Right lung (tissue), 10 donors: ENCODE measurements at places on chromosomes 16 and 17. TPM values are rescaled to one million over a fixed set of nuclear protein-coding genes. Genes with fewer than 3 reads are reported as not detected.

Gene FNDC8
- polyA plus RNA-seq = 0.41 TPM

Gene BEAN1
- polyA plus RNA-seq = 10.6 TPM

DNA sequence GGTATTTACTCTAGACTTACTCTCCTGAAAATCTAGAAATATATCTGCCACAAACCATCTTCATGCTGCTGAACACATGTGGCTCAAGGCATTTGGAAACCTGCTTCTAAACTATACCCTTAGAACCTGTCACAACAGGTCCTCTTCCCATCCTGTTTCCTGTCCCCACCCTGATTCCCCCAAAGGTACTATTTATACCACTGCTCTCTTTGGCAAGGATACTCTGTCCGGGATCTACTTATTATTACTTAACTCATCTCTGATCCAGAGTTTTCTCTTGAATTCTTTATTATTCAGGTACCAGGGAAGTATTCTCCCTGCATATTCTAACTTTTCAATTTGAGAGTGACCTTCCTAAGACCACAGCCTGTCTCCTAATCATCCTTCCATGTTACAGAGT is 33.4 kb downstream of the TRAF4 start:
- DNase-seq = no peak

DNA sequence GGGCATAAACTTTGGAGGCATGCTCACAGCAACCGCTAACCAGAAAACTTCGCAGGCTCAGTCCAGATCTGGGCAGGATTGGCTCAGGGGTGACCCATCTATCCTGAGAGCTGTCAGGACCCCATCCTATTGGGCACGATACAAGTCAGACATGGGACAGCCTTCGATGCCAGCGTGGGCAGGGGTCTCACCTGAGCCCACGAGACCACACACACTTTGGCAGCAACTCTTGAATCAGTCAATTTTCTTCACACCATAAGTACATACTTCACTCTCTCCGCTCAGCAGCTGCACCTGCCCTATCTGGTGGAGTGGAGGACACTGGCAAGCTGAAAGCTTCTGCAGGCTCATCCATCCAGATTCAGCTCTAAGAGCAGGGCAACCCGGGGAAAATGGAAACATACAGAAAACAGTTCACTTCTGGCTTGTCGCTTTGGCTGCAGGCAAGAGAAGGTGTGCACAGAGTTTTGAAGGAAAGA is 48.3 kb downstream of the ZFHX3 start:
- no peak for DNase-seq

- no peak for DNase-seq
Measured at GRCh38 chr16:55567382-55567781, 898 bp downstream of the CAPNS2 start.

Gene KREMEN2
- polyA plus RNA-seq = 0.44 TPM

Gene TEKT1
- polyA plus RNA-seq = 2.7 TPM

DNA sequence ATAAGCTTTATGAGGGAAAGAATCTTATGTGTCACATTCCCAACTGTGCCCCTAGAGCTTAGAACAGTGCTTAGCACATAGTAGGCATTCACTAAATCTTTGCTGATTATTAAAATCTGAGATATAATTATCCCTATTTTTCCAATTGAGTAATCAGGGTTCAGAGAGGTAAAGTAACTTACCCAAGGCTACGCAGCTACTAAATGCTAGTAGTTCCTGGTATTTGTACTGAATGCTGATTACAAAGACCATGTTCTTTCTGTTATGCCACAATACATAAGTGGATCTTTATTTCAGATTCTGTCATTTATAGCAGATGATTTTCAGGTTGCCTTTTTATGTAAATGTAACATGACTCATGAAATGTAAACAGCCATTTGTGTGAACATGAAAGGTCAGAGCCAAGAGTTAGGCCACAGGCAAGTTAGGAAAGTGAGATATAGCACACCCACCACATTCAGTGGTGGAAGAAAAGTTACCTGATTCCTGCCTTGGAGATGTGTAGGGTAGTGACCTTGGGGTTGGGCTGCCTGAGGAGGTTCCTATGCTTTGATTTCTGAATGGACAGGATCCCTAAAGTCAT is 77.2 kb downstream of the FTO start:
- DNase-seq = no peak

DNA sequence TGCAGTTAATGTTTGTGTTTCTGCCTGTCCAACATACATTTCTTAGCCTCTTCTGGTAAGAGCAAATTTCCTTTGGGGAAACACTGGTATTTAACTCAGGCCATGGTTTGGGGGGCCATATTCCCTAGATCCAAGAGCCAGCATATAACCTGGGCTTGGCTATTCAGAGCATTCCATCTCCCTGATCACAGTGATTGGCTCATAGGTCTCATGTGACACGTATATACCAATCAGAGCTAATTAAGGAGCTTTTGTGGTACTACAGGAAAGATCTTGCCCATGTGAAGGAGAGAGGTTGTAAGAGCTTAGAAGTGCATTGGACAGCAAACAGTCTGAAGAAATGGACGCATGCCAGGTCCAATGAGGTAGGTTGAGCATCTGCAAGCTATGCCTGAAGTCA is 33.4 kb upstream of the GPR139 start:
- DNase-seq = no peak

Gene ASPHD1
- 0.63 TPM for polyA plus RNA-seq

Gene PRRT2
- 12.8 TPM for polyA plus RNA-seq

Gene ATP2A1
- polyA plus RNA-seq = 2.2 TPM

DNA sequence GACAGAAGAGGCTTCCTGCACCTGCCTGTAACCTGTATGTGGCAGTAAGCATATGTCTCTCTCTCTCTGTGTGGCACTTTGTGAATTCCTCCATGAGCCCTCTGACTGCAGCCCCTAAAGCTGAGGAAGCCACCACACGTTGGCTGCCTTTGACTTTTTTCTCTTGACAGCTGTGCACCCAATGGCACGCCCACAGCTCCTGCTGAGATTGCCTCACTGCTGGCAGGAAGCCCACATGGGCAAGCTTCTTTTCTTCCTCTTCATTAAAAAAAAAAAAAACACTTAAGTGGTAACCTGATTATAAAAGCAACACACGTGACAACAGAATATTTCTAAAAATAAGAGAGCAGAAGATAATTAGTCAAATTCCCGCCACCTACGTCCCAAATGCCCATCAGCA is 34.0 kb upstream of the PIRT start:
- no peak for DNase-seq

DNA sequence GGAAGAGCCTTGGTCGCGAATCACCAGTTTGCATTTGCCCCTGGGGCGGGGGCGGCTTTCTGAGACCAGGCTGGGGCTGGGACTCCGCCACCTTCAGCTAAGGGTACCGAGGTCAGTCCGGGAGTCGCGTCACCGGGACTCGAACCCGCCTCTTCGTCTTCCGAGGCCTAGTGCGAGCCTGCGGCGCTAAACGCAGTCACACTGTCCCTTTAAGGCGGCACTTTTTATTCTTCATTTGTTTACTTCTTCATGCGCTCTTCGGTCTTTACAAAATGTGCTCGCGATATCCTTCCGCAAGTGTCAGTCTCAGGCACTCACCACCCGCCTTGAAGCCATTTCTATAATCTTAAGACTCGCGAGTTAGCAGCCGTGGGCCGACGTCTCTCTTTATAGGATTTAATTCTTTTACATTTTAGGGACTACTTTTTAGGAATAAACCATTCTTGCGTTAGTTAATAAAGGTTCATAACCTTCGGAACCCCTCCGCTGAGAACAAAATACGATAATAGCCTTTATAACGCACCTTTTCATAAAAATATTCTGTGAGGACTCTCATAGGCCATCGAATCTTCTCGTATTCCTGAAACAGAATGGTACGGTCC is 593 bp upstream of the HEXIM1 start:
- peak; percentile 93 for DNase-seq

Gene JUP
- 103 TPM for polyA plus RNA-seq

DNA sequence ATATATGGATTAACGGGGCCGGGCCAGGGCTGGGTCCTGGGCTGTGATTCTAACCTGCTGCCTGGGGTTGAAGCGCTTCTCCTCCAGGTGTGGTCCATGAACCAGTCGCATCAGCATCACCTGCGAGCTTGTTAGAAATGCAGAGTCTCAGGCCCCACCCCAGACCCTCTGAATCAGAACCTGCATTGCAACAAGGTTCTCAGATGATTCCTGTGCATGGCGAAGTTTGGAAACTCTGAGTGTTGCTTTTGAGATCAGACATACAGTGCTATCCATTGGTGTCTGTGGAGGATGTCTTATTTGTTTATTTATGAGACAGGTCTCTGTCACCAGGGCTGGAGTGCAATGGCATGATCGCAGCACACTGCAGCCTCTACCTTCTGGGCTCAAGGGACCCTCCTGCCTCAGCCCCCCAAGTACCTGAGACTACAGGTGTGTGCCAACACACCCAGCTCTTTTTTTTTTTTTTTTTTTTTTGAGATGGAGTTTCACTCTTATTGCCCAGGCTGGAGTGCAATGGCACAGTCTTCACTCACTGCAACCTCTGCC is 99.8 kb downstream of the PITPNC1 start:
- DNase-seq = no peak

- DNase-seq = no peak
Measured at GRCh38 chr16:50572700-50573099, 24.5 kb downstream of the NKD1 start.

Gene PPP1R27
- 0.17 TPM for polyA plus RNA-seq

DNA sequence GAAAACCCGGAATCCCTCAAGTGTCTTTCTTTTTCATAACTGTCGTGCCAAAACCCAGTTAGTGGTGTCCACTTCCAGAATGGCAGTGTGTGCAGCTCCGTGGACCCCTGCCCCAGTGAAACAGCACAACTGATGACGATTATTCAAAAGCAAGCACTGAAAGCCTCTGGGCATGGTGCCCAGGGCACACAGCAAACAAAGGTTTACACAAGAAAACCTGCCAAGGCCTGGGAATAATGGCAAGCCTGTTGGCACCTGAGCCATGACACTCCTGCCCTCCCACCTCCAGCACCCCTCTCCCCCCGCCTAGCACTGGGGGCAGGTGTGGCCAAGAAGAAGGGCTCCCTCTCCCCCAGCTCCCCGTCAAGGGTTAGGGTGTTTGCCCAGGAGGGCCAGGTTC is 2.8 kb downstream of the PKMYT1 start:
- DNase-seq = peak; percentile 65
